ENCODE measurements at places on chromosomes 1 and 21. TPM values are rescaled to one million over a fixed set of nuclear protein-coding genes. Genes with fewer than 3 reads are reported as not detected.

PRKAA2 gene
- total RNA-seq = 51.1 TPM

ASPM gene
- 0.10 TPM for total RNA-seq

SLC19A1 gene
- 1.7 TPM for total RNA-seq

- DNase-seq = peak; percentile 91
These were observed at the start of gene B4GALT3 for GRCh38 chr1:161177112-161177935. TSS of gene B4GALT3 (minus strand) at chr1:161177507. CDS start at chr1:161176060, 1,447 bp downstream.

GRCh38 chr1:171636141-171636540, 14.1 kb downstream of the MYOCOS start:
- no peak for DNase-seq

- no peak for DNase-seq
These were observed 110.8 kb upstream of the ADGRL4 start for GRCh38 chr1:79117376-79117775.

GRCh38 chr1:218527737-218528136, 182.6 kb downstream of the TGFB2 start:
- DNase-seq = no peak

DNA sequence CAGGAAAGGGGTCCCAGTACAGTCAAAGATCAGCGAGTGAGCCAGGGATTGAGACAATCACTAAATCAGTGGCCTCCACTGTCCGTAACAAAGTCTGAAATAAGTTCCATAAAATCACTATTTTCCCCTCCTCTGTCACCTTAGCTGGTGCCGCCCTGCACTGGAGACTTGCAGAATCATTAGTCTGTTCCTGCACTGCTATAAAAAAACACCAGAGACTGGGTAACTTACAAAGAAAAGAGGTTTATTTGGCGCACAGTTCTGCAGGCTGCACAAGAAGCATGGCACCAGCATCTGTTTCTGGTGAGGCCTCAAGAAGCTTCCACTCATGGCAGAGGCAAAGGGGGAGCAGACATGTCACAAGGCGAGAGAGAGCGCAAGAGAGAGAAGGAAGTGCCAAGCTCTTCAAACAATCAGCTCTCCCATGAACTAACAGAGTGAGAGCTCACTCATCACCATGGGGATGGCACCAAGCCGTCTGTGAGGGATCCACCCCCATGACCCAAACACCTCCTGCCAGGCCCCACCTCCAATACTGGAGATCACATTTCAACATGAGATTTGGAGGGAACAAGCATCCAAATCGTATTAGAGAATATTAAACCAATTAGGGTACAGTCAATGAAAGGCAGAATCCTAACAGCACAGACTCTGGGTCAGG, 129.8 kb upstream of the TIAM1 start:
- DNase-seq = no peak
